Stimulated activated CD4-positive, alpha-beta T cell treated with anti-CD3 and anti-CD28 coated beads, Interleukin-1b, Interleukin-23, amount 100 ng/mL, for 1 hour (primary cell): ENCODE measurements at places on chromosomes 4 and X.

- no peak for DNase-seq
Observed at GRCh38 chrX:119981286-119982070, 37.9 kb upstream of the NKAP start.

DNA sequence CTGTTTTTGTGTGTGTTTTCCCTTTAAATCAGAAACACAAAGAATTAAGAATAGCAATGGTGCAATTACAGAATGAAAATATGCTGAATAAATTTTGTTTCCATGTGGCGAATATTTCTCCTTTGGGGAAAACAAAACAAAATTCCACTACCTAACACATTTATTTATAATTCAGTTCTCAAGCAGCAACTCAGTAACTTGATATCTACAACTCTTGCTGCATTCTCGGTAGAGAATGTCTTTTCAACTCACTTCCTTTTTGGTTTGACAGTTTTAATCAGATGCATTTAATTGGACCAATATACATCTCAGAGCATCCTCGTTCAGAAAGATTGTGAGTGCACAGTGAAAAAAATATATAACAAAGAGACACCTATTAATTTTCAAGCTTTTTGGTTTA, 30.8 kb downstream of the ZNF827 start:
- no peak for DNase-seq

DNA sequence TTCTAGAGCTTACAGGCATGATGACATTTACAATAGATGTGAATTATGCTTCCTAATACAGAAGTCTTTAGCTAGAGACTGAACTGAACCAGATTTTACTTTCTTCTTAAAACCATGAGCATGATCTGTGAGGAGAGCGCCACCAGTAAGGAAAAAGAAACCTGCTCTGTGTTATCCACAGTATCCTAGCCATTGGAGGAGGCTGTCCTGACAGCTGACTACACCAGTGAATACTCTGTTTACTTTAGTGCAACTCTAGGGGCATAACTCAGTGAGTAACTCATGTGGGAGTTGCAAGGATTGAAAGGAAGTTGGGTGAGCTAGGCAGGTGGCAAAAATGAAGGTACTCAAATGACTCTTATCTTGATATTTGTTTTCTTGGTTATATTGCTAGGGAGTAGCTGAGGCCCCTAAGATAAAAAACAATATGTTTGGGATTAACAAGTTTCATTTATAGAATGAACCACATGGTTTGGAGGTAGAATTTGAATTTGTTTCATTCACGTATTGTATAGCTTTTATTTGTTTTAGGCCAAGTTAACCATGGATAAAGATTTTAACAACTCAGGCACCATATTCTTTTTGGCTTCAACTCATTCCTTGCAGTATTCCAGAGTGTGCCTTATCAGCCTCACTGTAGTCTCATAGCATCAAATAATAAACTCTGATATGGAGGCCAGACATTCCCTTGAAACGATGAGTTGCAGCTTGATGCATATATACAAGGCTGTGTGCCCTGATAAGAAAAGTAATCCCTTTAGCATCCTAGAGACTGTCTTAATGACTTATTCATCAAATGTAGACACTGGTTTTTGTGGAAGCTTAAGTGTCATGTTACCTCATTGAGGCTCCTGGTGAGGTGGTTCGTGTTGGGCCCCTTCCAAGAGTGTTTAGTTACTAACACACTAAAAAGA, 2.5 kb downstream of the BMP3 start:
- DNase-seq, result no peak

- no peak for DNase-seq
Observed at GRCh38 chr4:6493658-6494304, 21.4 kb upstream of the PPP2R2C start.

GRCh38 chrX:112844250-112844649, 3.6 kb upstream of the AMOT start:
- DNase-seq, result no peak

DNA sequence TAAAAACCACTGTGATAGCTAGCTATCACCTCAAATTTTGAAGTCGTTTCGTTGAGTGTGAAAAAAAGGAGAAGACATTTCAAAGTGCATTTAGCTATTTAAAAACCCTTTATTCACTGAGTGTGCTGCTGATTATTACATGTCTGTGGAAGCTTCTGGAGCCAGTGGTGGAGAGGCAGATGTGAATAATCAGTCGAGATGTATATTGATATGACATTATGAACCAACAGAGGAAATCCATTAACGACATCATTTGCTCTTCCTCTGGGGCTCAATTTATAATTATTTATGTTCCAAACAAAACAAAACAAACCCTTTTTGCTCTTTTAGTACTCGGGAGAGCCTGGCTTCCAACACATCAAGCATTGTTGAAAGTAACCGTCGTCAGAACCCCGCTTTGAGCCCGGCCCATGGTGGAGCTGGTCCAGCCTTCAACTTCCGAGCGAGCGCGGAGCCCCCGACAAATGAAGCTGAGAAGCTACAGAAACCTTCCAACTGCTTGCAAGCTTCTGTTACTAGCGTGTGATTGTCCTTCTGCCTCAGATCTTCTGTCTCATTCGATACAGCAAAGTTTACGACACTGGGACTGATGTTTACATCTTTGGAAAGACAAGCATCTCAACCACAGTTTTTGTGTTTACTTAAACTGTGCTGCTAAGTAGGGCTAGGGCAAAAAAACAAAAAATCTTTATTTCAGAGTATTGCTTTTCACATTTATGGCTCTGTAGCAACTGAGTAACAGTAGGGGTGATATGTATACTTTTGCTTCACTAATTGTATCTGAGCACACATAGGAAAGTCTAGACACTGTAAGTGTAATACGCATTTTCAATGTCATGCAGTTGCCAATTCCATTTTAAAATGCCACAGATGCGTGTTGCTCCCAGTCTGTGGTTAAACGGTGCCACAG, 111.9 kb downstream of the STOX2 start:
- DNase-seq, result no peak

DNA sequence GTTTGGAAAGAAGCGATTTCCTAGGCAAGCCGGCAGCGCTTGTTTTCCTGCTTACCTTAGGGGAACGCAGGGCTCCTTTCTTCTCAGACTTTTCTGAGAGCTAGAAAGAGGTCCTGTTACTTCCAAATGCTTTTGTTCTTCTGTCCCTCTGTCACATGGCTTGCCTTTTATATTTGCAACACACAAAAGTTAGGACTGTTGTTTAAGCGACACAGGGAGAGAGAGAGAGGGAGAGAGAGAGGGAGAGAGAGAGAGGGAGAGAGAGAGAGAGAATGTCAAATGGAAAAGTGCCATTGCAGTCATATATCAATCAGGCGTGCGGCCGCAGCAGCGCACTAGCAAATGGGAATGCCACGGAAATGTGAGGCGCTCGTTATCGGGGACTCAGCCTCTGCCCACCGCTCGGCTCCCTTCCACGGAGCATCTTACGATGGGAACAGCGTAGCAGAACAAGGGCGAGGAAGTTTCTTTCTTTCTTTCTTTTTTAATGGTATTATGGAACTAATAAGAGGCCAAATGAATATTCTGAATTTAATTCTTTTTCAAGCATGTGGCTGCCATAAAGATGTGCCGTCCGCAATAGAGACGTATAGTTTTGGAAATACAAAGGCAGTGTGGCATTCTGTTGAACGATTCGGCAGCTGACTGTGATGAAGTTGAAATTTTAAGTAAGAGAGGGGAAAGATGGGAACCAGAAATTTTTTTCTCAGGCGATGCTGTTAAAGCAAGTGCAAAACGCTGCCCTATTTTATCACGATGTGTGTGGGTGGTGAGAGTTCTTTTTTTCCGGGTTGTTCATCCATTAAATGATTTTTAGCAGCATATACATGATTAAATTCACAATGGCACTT, at the start of gene NDP:
Gene NDP (minus strand): TSS at position 142 of the 851 bp plus-strand sequence. CDS start 14,745 bp downstream, outside the sequence.
- peak; percentile 0 for DNase-seq

- DNase-seq, result no peak
Observed at GRCh38 chrX:16134936-16135335, 11.6 kb downstream of the GRPR start.

DNA sequence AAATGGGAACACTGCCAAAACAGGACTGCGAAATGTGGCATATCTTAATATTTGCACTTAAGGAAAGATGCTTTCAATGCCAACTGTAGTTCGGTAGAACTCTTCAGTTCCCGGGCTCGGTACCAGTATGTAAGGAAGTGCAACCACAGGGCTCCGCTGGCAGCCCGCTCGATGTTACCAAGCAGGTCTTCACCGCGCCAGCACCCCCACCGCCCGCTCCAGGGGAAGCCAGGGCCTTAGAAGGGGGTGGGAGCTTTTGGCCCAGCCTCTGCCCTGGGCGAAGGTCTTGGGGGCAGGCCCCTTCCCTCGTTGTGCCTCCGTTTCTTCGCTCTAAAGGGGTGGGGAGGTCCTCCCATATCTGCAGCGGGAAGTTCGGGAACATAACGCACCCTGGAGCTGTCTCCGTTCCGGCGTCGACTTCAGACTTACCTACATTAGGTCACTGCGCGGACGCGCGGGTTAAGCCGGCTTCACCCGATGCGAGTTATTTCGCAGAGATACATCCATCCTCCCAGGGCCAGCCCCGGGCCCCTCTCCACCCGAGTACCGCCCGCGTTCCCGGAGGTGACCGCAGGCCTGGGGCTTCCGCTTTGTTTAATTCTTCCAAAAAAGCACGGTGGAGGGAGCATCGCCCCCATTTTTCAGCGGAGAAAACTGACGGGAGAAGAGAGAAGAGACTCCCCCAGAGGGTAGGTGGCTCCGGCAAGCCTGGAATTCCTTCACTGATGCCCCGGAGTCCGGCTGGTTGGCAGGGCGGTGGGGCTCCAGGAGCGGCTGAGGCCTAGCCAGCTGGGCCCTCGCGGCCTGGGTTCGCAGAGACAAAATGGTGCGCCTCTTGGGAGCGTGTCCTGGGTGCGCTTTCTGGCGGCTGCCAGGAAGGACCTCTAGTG, 1.0 kb upstream of the HMX1 start:
- no peak for DNase-seq

GRCh38 chrX:106731590-106731989, 5.1 kb downstream of the RNF128 start:
- DNase-seq, result no peak

GRCh38 chr4:56958111-56958517, 19.3 kb downstream of the NOA1 start:
- no peak for DNase-seq

DNA sequence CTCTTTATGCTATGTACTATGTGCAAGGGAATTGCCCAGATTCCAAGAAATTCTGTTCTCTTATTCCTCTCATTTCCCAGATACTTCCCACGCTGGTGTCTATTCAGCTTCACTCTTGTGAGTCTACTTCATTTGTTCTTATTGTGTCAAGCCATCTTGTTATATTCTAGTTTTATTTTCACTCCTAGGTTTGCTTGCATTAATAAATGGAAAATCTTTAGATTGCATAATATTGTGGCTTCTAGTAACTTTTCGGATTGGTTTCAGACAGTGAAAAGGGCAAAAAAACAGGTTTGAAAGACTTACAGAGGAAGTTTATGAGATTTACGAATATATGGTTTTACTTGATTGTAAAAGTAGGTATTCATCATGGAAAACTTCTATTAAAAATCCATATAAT, 128.4 kb downstream of the BTC start:
- no peak for DNase-seq

GRCh38 chr4:154877110-154877760, 96.2 kb downstream of the RBM46 start:
- no peak for DNase-seq

GRCh38 chrX:23505531-23506303, 161.6 kb upstream of the PRDX4 start:
- DNase-seq, result no peak

- DNase-seq, result no peak
Observed at GRCh38 chrX:66014084-66014483, 25.8 kb downstream of the VSIG4 start.

GRCh38 chrX:98357146-98357545, 1473.4 kb downstream of the RPA4 start:
- DNase-seq, result no peak

DNA sequence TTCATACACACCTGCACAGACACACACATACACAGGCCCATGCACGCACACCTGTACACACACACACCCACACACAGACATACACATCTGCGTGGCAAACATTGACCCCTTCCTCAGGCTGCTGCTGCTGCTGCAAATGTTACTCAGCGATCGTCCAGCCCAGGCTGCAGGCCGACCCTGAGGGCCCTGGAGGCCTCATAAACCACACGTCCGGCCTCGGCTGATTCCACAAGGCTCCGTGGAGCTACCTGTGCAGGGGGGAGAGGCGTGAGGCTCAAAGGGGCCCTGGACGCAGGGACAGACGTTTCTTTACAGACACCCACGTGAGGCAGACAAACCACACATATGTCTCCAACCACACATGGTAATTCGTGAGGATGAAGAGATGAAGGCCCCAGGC, 53.9 kb upstream of the PPP2R3B start:
- DNase-seq, result no peak

DNA sequence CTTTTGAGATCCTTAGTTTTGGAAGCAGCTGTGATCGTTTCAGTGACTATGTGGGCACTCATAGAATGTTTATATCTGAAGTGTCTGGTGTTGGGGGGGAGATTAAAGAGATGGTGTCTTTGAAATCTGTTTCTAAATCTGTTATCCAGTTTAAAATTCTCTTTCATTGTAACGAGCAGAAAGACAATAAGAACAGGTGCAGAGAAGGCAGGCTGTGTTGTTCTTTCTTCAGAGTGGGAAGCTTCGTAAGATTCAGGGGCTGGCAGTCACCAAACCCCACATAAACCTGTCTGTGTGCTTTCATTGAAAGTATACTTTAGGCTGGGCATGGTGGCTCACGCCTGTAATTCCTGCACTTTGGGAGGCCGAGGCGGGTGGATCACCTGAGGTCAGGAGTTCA, 16.3 kb upstream of the DHRSX start:
- DNase-seq, result no peak
